NCI-H1436 (cell line): ENCODE measurements at places on chromosomes 2 and 18.

DNA sequence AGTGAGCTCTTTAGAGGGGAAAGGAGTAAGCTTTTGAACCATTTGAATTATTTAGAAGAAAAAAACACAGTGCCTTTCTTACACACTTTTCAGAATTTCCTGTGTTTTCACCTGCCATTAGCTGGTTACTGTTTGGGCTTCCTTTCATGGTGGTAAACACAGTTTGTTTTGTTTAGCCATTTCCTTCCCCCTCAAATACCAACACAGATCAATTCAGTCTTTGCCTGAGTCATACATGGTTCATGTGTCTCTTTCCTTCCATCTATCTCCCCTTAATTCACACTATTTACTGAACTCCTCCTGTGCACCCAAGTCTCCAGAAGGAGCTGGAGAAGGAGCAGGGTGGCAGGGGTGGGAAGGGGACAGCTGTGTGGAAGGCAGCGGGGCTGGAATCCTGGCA, 45.0 kb downstream of the TCF7L1 start:
- no peak for DNase-seq

GRCh38 chr2:72399879-72400278, 252.2 kb upstream of the CYP26B1 start:
- DNase-seq, result no peak

GRCh38 chr2:208164951-208165755, 1.8 kb upstream of the CRYGA start:
- DNase-seq, result no peak

- no peak for DNase-seq
Measured at GRCh38 chr18:57776767-57777166, 26.3 kb downstream of the ATP8B1 start.

DNA sequence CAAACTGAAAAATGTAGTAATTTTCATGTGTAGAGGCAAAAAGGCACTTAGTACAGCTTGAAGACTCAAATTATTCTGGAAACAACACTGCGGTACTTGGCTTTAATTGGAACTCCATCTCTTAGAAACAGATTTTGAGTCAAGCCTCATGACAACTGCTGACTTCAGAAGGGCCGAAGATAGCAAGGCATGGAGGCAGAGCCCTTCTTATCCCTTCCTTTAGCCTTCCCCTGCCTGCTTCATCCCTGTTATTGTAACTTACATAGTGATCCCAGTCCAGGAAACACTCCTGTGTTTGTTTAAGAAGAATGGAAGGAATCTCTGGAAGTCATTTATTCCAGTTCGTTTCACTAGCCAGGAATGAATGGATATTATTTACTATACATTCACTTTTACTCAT, 110.9 kb upstream of the FAM98A start:
- DNase-seq, result no peak

DNA sequence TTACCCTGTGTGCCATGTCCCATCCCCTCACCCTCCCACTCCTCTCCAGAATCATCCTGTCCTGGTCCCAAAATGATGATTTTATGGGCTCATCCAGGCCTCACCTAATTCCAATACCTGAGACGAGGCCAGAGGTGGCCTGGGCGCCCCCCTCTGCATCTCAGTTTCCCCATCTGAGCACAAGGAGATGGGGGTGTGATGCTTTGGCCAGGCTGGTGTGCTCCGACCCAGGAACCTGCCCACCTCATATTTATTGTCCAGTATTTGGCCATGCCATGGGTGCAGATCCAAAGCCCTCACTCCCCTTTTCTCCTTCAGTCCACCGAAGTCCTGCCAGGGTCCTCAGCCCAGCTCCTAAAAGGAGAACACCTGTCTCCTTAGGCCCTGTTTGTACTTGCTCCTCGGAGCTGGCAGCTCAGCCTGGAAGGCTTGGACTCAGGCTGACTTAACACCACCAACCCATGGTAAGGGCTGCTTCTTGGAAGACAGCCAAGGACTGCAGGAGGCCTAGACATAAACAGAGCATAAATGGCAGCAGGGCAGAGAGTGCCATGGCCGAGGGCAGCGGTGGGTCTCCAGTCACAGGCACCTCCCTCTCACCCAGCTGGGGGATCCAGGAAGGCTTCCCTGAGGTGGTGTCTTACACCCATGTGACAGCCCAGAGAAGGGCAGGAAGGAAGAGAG, 3.6 kb downstream of the TEX51 start:
- no peak for DNase-seq

DNA sequence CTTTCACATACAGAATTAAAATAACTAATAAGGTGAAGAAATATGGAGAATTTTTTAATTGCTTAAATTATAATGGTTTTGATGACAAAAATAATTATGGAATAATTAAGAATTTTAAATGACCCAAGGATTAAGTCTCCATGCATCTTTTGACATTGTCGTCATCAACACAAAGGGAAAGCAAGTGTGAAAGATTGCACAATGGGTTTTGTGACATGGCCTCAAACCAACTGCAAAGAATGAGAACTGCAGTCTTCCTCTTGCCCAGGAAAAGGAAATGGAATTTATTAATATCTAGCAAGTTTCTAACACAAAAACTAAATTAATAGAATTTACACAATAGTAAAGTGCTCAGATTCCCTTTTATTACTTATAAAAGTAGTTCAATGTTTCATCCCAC, 329.1 kb upstream of the PKDCC start:
- DNase-seq, result no peak

DNA sequence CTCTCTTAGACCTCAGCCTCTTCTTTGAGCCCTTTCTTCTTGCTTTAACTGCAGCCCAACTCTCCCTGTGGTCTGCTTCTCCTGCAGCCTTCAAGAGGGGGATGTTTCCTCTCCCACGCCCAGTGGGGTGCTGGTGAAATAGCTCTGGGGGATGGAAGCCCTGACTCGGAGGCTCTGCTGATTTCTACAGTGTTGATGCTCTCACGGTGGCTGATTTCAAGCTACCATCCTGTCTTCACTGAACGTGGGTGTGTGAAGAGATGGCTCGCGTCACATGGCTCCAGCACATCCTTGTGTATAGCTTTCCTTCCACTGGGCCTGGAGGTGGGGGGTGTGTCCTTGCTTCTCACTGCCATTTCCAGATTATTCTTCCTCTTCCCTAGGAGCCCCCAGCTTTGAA, 20.0 kb downstream of the MPP4 start:
- no peak for DNase-seq

GRCh38 chr2:96113367-96113677, 3.0 kb downstream of the ADRA2B start:
- DNase-seq, result no peak

- DNase-seq, result no peak
Measured at GRCh38 chr2:200703926-200704637, 107.6 kb upstream of the BZW1 start.

- no peak for DNase-seq
Measured at GRCh38 chr2:188523919-188524318, 232.2 kb downstream of the GULP1 start.

DNA sequence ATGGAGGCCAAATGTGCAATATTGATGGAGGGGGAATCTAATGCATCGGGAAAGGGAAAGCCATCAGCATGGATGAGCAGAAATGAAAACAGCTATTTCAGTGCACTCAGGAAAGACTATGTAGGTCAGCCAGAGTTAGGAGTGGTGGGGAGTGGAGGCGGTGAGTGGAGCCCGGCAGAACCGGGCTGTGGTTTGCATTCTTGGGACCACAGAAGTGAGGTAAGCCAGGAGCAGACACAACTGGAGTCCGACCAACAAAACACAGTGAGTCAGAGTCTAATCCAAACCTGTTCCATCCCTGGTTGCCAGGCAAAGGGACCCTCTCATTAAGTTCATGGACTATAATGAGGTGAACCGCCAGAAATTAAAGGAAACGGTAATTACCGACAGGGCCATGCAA, 61.1 kb upstream of the RAB12 start:
- DNase-seq, result no peak

- DNase-seq, result no peak
Measured at GRCh38 chr2:106054880-106055655, 139.0 kb downstream of the UXS1 start.

GRCh38 chr2:7131261-7131660, 214.0 kb downstream of the RNF144A start:
- no peak for DNase-seq

DNA sequence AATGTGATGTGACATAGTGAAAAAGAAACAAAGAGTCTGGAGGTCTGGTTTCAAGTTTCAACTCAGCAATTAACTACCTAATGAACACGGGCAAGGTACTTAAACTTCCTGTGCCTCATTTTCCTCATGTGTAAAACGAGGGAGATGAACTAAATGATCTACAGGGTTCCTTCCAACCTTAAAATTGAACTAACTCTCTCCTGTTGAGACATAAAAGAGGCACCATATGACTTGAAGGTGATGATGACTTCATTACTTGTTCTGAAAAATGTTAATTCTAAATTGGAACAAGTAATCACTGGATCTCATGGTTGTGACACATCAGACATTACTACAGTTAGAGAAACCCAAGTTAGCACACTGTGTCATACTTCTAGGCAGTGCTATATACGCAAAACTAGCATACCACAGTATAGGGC, 8.9 kb upstream of the REL start:
- no peak for DNase-seq

GRCh38 chr2:64063454-64063853, 44.2 kb upstream of the VPS54 start:
- DNase-seq, result no peak
